CD4-positive, alpha-beta T cell treated with Interleukin-4 for 1 hour (primary cell): ENCODE measurements at places on chromosomes 3 and 15.

DNA sequence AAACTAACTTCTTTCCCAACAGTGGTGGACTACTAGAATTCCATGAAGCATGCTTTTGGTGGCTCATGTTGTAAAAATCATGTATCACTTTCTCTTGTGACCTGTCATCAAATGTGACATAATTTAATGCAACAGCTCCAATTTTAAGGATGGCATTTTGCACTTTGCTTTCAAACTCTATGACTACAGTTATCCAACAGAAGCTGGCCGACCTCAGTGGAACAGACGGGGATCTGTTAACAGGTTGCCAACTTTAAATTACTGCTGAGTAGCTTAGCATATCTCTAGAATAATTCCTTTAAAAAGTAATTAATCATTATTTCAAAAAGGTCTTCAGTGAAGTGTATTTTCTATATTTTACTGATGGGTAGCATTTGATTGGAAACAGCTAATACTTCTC, 907.4 kb downstream of the FHIT start:
- DNase-seq, result no peak

DNA sequence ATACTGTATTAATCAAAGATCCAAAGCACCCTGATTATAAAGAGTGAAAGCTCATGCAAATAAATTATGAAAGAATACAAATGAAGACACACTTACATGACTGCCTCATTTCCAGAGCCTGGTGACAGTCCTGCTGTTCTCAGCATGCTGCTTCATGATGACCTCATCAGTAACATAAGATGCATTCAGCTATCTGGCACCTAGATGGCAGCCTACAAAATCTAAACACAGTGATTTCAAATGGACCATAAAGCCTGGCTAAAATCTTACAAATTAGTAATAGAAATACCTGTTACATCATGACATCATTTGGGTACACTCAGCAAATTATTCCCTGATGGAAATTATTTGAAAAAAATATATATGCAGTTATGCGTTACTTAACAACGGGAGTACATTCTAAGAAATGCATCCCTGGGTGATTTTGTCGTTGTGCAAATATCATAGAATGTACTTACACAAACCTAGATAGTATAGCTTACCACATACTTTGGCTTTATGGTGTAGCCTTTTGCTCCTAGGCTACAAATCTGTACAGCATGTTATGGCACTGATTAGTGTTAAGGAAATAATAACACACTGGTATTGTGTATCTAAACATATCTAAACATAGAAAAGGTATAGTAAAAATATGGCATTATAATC, 207.2 kb downstream of the EPHA3 start:
- no peak for DNase-seq

GRCh38 chr3:8656240-8656639, 11.6 kb upstream of the SSUH2 start:
- DNase-seq, result no peak

DNA sequence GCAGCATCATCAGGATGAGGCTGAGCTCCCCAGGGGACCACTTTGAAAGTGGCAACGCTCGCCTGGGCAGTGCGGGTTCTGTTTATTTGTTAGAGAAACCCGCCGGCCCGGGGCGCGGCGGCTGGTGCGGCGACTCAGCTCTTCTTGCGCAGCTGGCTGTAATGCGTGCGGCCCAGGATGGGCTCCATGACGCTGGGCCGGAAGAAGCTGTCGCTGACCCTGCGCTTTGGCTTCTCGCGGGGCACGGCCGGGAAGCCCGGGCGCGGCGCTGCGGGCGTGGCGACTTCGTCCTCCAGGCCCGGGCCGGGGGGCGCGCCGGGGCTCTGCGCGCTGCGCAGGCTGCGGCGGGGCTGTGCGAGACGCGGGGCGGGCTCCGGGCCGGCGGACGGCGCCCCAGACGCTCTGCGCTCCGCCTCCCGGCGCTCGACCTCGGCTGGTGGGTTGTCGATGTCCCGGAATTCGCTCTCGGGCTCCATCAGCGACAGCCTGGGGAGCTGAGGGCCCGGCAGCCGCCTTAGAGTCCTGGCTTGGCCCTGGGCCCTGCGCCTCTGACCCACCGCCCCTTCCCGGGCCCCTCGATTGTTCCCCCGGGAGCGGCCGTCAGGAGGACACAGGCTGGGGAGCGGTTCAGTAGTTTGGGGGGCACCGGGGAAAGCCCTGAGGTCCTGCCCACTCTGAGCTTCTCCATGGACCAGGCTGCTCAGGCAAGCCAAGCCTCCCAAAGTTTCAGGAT, 10.3 kb upstream of the KIF7 start:
- DNase-seq, result no peak

DNA sequence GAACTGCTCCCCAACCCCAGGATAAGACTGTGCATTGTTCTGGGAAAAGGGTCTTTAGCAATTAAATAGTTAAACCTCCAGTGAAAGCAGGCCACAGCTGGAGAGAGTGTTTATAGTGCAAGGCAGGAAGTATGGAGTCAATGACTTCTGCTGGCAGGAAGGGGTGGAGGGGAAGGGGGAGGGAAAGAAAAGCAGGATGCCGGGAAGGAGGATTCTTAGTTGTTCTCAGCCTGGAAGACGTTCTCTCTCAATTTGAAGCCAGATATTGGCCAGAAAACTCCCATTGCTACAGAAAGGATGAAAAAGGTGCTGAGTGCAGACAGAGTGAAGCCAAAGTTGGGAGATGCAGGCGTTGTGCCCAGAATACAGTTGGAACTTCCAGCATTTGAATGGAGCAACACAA, 35.7 kb upstream of the ACTL6A start:
- DNase-seq, result no peak
